Activated naive CD4-positive, alpha-beta T cell treated with Interleukin-2 at 50 U/mL for 16 hours (primary cell): ENCODE measurements at places on chromosomes 4 and X.

DNA sequence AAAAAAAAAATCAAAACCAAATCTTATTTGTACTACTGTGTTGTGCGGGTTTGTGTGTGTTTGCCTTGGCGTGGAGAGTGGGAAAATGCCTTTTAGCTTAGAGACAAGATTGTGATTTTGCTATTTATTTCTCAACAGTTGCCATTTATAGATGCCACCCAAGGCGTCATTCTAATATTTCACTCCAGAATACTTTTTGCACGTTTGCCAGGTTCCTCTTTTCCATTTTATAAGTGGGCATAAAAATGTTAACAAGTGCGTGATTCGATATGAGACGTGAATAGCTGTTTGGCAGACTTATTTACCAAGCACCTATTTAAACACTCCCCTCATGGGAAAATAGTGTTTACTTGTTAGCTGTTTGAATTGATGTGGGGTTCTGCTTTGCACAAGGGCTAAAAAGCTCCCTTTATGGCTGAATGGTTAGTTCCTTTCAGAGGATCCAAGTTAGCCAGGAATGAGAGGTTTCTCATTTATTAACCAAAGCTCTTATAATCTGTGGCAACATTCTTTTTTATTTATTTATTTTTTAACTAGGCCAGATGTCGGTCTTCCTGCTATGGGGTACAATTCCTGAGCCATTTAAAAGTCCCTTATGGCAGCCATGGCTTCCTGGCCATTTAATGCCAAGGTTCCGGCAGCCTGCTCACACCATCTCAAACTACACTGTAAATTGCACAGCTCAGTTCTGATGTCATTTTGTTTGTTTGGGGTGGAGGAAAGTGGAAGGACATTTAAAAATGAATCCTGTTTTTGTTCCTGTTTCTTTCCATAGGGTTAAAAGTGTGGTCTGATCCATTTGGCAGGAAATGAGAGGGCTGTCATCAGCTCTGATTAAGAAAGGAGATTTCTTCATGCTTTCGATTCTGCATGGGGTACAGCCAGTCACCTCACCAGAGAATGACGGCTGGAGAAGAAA lies 14.6 kb downstream of the SMIM20 start:
- DNase-seq = no peak

- no peak for DNase-seq
Measured at GRCh38 chr4:174224550-174224949, 58.9 kb downstream of the FBXO8 start.

DNA sequence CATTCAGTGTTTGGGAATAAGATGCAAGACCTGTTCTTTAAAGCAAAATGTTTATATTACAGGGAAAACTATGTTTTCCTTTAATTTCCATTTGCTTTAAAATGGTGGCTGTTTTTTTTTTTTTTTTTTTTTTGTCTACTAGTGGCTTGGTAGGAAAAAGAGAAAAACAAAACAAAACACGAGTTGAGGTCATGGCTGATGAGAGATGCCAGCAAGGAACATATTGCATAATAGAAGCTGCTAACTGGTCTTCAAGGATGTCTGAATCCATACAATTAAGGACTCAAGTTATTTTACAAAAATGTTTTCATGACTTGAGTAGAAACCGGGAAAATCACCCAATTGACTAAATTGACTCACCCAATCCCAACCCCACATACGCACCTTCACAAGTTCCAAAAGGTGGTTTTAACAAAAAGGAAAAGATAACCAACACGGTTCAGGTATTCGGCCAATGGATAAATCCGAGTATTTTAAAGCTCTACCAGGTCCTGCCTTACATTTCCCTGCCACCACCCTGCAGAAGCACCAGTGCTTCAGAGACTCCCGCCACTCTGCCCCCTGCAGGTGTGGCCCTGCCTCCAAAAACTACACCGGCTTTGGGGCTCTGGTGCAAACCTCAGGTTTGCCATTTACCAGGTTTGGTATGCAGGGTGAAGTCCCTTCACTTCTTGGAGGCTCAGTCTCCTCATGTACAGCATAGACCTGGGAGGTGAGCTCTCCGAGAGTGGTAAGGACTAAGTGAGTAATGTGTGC lies 27.1 kb downstream of the PIR start:
- no peak for DNase-seq

- no peak for DNase-seq
Measured at GRCh38 chr4:118758293-118758692, 73.1 kb downstream of the METTL14 start.

DNA sequence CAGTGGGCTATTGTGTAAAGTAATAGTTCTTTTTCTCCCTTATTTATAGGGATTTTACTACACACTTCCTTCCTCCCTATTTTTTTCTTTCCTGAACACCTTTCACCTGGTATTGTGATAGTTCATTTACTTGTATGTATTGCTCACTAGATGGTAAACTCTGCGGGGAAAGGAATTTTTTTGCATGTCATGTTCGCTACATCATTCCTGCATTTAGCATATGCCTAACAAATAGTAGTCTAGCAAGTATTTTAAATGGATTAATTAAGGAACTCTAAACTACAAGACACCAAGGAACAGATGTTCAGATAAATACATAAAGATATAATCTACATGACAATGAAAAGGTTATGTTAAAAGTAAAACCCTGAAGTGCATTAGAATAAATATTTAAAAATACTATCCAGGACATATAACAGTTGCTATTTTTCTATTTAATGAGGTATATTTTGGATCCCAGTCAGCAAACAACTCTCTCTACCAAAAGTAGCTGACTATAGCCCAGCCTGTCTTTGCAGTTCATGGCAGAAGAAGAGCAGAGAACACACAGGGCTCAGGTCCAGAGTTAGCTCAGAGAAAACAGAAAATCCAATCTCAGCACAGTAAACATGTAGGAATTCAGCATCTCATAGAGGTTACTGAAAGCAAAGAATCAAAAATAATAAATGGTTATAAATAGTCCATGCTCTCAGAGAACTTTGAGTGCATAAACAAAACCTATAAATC lies 87.8 kb downstream of the PACRGL start:
- no peak for DNase-seq

GRCh38 chrX:122625821-122626220 lies 558.3 kb upstream of the GRIA3 start:
- no peak for DNase-seq

- no peak for DNase-seq
Measured at GRCh38 chr4:25320336-25320735, 7.8 kb downstream of the ZCCHC4 start.

GRCh38 chr4:185657699-185658098 lies 122.4 kb upstream of the PDLIM3 start:
- no peak for DNase-seq
